ENCODE measurements at places on chromosomes 7 and 10.

- DNase-seq, result no peak
Observed at GRCh38 chr10:3263082-3263481, 90.5 kb upstream of the PITRM1 start.

DNA sequence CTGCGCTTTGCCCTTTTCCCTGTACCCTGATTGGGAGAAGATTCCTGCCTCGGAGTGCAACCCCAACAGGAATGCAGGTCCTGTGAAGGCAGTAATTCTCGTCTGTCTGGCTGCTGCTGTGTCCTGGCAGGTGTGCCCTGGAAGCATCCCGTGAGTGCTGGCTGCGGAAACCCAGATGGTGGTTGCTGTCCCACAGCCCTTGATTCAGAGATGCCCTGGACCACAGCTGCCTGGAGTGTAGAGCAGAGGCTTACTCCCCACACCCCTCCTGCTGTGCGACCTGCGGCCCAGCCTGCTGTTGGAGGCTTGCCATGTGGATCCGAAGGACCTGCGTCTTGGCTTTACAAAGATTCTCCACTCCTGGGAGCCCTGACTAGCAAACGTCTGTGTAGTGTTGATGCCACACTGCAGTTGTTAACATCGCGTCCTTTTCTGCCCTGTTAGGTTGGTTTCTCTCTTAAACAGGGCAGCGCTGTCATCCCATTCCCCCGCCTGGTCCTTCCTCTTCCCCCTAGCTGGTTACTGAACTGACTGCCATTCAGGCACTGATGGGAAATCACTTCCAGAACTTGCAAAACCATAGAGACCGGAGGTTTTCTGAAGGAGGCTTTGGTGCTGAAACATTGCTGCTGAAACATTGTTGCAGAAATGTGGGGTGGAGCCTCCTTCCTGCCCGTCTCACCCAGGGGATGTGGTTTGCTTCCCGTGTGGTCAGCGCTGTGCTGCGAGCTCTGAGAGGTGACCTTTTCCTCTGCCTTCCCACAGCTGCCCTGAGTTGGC is 53.3 kb downstream of the DNAJB6 start:
- no peak for DNase-seq

DNA sequence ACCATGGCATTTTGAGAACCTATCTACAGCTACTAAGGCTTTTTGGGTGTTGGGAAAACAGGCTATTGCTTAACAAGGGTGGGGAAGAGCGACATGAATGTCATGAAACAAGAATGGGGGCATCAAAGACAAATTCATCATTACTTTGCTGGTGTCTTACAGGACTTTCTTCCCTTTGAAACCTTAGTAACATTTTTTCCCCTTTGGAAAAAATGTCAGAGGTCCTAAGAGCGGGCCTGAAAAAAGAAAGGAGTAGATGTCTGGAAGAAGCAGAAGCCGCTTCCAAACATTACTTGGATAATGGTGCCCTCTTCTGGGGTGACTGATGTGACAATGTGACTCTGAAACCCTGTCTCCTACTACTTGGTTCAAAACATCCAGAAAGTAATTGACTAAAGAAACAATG is 3.8 kb upstream of the DDX50 start:
- peak; percentile 88 for DNase-seq

DNA sequence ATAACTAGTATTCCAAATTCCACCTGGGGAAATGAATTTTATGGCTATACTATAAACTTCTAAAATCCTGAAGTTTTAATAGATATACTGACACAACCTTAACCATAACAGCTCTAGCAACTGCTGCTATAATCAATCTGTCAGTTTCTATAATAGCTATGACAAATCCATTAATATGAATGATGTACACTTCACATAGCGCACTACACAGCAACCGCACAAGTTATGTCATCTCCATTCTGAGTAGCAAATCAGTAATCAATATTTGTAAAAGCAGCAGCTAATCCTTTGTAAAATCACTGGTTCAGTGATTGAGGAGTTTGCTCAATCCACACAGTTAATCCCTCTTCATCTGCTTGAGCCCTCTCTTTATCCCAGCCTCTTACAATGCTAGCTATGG is 105.3 kb downstream of the SKAP2 start:
- DNase-seq, result no peak

DNA sequence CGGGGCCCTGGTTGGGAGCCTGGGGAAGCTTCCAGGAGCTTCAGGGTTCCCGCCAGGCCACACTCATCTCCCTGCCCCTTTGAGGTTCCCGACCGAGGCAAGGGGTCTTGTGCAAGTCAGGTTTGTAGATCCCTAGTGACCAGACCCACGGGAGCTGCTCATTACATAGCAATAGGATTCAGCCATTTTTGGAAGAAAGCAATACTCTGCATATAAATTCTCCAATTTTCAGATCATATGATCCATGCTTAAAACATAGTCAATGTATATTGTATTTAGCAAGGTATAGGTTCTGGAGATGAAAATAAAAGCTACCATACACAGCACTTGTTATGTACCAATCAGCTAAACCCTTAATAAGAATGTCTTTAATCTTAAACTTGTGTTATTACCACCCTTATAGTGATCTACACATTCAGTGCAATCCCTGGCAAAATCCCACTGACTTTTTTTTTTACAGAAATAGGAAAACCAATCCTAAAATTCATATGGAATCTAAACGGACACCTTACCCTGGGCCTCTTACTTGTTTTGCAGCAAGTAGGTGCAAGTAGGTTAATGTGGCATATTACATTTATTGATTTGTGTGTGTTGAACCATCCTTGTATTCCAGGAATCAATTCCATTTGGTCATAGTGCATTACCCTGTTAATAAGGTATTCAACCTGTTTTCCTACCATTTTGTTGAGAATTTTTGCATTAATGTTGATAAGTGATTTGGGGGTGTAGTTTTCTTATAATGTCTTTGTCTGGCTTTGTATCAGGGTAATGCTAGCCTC is 13.8 kb upstream of the FKBP9 start:
- no peak for DNase-seq

DNA sequence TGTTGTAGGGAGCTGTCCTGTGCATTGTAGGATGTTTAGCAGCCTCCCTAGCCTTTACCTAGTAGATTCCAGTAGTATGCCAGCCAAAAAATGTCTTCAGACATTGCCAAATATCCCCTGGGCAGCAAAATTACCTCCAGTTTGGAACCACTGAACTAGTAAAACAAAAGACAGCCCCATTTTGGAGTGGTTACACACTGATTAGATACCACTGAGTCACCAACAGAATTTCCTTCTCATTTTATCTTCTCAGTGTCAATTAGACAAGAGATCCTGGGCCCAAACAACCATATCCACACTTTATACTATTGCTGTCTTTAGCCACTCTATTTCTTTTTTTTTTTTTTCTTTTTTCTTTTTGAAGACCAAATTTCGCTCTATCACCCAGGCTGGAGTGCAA is 3.5 kb upstream of the CCDC6 start:
- no peak for DNase-seq

GRCh38 chr7:20310963-20311742 is 19.5 kb upstream of the ITGB8 start:
- peak; percentile 48 for DNase-seq

DNA sequence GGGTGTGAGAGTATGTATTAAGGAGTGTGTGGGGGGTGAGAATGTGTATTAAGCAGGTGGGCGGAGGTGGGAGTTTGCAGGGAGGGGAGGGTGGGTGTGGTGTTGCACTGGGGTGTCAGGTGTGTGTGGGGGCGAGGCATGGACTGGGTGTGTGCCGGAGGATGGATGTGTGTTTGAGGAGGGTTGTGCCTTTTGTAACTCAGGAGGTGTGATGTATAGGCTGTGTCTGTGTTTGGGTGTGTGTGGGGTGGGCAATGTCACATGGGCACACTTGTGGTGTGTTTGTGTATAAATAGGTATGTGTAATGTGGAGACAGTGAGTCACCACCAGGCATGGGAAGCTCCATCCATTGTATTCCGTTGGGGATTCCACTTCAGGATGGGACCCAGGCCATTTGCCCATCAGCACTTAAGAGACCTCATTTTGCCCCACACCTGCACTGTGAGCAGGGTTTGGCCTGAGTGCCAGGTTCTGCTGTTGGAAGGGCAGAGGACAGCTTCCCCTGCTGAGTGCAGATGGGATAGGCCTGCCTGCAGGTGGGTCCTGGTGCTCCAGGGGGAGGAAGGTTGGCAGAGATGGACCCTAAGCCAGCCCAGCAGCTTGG is 5.8 kb downstream of the UNC5B start:
- DNase-seq, result peak; percentile 37

- DNase-seq, result no peak
Observed at GRCh38 chr10:130192276-130192848, 56.2 kb downstream of the GLRX3 start.
